ENCODE measurements at places on chromosomes 7 and 10.

DNA sequence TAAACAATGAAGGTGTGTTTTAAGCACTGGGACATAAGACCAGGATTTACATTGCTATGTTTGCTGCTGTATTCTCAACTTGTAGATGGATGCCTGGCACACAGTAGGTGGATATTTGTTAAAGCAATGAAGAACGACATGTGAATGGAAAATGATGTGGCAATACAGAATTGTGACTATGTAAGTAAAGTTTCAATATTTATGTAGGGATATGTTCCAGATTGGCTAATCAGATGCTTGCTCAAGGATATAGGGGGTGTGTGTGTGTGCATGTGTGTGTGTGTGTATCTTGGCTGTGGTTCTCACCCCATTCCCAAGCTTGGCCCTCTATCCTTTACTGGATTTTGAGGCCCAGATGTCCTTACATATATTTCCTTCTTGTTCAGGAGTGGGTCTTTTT, 42.7 kb upstream of the LAMB1 start:
- DNase-seq, result no peak

DNA sequence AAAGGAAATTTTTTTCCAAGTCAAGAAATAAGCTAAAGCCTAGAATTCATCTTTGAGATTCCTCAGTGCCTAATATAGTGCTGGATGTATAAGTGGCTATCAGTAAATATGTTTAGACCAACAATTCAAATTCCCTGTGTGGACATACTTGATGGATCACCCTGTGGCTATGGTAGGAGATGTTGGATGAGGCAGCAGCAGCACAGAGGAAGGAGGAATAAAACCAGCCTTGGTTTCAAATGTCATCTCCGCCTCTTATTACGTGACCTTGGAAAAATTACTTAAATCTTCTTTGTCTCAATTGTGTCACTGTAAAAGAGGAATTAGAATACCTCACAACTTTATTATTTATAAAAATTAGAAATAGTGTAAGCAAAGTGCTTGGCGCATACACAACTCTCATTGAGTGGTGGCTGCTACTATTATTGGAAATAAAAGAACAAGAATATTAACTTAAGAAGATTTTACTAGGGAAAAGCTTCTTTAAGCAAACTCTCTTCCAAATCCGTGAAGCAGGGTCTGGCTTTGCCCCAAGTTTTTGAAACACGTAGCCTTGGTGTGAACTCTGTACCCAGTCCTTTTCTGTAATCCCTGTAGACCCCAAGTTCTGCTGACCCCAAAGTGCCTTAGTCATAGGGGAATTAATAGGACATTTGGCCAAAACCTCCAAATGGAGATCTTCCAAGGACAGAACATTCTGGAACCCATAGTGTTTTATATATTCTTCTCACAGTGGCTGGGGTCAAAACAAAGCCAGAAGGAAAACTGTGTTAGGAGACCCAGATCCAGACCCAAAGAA, 283.8 kb downstream of the PTEN start:
- DNase-seq, result no peak

- no peak for DNase-seq
These were observed 220.6 kb upstream of the RHOBTB1 start for GRCh38 chr10:61164458-61165160.

- no peak for DNase-seq
These were observed 22.6 kb downstream of the AQP1 start for GRCh38 chr7:30934225-30934624.

DNA sequence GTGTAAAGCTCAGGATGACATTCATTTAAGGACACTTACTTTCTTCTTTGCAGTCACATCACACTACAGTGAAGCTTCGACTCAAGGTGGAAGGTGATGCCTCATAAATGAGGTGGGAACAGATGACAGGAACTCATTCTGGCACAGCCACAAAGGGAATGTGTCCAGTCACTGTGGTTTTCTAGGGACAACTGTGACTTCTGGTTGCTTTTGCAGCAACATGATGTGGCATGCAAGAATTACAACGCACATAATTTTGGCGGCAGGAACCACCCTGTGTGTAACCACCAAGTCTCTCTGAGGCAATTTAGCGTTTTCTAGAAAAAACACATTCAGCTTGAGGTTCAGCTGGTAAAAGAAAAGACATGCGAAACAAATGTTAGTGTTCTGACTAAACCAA, 32.0 kb upstream of the FERD3L start:
- no peak for DNase-seq

- no peak for DNase-seq
These were observed 5.6 kb upstream of the MTG1 start for GRCh38 chr10:133388236-133388972.
